T-helper 17 cell (primary cell): ENCODE measurements at places on chromosomes 12 and 14.

GRCh38 chr12:31003861-31004640 lies 69.6 kb upstream of the DDX11 start:
- no peak for DNase-seq

DNA sequence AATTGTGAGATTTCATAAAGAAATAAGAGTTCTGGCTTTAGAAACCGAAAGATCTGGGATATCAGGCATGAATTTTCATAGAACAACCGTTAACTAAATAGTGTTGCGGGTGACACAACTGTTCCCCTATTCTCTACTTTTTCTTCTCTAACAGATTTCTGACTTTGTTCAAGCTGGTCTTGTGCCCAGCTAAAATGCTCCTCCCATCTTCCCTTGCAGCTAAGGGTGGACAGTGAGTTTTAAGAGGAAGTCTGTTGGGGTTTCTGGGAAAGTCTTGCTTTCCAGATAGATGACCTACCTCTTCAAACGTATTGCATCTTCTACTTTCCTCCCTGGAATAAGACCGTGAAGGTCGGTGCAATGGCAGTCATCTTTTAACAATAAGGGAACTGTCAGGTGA lies 18.7 kb downstream of the CCDC63 start:
- no peak for DNase-seq

DNA sequence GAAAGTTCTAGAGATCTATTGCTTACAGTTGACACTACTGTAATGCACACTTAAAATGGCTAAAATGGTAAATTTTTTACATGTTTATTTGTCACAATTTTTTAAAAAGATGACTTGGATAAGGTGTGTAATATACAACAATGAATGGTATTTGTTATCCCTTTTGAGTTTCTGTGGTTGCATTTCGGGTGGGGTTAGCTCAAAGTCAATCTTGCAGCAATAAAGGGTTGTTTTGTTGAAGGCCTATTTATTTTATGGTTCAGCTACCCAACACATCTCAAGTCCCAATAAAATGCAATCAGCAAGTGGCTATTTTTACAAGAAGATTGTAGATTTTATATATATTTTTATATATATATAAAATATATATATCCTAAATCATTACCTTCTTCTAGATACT lies 22.1 kb downstream of the SNRPF start:
- DNase-seq = no peak

DNA sequence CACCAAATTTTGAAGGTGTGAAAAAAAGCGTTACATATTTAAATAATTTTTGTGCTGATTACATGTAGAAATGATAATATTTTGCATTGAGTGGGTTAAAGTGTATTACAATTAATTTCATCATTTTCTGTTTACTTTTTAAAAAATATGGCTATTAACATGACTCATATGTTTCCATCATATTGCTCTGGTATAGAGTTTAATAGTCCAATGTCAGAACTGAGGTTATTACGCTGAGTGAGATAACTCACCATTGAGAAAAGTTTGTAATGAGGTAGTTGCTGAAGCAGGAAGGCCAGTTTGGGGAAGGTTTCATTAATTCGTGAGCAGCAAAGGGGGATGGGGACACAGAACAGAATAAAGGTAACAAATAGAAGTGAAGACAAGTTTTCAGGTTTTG lies 865.7 kb upstream of the MGAT4C start:
- no peak for DNase-seq

DNA sequence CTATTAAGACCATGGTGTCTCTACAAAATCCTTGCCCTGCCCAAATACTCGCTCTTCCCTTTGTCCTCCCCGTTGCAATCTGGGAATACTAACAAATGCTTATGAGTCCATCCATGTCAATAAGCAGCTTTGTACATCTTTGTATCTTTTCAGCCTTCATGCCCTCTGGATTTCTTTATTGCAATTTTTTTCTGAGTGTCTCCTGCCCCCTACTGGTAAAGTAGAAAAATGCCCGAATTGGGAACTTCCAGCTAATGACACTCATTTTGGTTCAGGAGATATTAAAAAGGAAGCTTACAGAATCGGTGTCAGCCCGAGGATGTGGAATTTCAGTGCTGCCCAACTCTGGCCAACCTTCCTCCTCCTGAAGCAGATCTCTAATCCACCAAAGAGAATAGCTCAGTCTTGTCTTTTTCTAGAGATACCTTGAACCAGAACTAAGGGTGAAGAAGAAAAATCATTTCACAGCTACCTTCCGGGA lies 46.0 kb downstream of the SH2B3 start:
- DNase-seq = no peak

DNA sequence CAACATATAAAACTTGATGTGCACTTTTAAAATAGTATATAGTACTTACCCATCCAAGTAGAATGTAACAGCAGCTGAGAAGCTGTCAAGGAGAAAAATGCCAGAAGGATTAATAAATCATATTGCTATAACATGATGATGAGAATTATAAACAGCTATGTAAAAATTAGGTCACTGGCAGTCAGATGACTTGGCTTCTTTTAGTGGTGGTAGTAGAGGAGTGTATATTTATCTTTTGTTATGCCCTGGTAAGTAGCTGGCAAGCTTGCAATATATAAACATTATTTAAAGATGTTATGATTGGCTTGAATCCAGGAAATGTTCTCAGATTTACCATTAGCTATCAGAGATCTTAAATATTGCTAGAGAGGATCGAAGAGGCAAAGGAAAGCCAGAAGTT lies 471.0 kb upstream of the MGAT4C start:
- DNase-seq = no peak

GRCh38 chr12:95990136-95990535 lies 6.0 kb downstream of the HAL start:
- no peak for DNase-seq

- DNase-seq = no peak
Observed at GRCh38 chr14:33833706-33834465, 117.0 kb downstream of the EGLN3 start.

DNA sequence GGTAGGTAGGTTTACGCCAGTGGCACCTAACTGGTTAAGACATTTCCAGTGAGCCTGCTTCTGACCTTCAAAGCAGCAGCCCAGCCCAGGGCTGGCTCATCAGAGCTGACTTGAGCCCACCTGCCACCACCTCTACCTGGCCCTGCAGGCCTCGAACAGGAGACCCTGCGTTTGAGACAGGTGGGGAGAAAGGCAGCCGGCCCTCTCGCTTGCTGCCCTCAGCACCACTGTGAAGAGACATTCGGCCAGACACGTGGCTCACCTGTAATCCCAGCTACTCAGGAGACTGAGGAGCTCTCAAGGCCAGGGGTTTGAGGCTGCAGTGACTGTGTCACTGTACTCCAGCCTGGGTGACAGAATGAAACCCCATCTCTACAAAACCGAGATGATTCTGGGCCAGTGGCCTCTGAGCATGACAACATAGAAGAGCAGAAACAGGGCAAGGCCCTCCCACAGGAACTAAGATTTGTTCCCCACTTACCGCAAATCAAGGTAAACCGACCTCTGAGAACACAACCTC lies 74.2 kb downstream of the TESC start:
- DNase-seq = no peak

GRCh38 chr12:101238306-101238705 lies 28.3 kb upstream of the SLC5A8 start:
- no peak for DNase-seq

DNA sequence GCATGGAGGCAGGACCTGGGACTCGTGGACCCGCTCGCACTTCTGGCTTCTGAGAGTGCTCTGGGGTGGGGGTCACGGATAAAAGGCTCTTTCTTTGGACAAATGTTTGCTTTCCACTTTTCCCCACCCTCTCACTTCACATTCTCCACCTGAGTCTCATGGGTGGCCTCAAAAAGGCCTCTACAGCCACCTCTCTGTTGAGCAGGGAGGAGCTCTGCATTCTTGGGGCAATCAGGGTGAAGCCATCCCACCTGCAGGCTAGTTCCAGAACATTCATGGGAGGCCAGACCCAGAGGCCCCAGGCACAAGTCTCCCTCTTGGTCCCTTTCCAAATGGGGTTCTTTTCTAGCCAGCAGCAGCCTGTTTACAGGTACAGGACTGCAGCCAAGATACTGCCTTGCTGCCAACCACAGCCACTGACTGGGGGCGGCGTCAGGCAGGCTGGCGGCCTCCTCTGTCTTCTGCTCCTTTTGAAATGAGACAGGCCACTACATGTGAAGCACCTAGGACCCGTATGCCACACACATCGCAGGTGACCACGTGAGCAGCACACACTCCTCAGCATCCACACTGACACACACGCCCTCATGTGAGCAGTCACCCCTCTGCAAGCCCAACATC lies 18.2 kb upstream of the CEBPE start:
- DNase-seq = no peak

GRCh38 chr12:42698213-42698612 lies 108.7 kb upstream of the PRICKLE1 start:
- no peak for DNase-seq

DNA sequence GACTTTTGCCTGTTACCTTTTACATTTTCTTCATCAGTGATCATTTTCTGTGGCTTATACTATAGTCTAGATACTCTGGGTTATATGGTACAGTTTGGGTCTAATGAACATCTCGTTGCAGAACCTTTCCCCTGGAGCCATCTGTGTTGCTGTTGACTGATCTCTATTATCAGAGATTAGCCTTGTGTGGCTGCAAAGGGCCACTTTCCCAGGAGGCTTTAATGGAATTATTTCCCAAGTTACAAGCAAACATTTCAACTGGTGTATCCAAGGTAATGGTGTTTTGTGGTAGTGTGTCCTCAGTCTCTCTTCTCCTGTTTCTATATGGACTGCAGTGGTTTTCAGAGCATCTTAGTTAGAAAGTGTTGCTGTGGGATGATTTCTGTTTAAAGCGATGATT lies 25.9 kb downstream of the UTP20 start:
- DNase-seq = no peak

GRCh38 chr12:106984588-106985137 lies 2.3 kb downstream of the MTERF2 start:
- no peak for DNase-seq

DNA sequence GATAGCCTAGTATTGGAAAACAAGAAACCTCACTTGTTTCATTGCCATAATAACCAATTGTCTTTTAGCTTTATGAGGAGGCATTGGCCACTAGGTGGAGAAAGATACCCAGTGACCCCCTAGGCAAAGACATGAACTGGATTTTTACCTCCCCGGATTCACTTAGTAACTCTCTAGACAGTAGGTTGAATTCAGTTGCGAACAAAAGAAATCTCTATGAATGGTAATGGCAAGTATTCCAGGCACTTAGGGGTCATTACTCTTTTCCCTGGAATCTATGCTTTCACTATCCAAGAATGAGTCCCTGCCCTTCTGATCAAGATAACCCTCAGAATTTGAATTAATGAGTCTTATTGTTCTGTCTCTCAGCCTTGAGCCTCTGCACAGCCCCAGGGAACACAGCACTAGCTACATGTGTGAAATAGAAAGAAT lies 29.5 kb upstream of the RHOJ start:
- no peak for DNase-seq

- no peak for DNase-seq
Observed at GRCh38 chr12:2267703-2268470, 215.1 kb downstream of the CACNA1C start.

GRCh38 chr12:101619026-101619786 lies 24.4 kb downstream of the MYBPC1 start:
- no peak for DNase-seq

DNA sequence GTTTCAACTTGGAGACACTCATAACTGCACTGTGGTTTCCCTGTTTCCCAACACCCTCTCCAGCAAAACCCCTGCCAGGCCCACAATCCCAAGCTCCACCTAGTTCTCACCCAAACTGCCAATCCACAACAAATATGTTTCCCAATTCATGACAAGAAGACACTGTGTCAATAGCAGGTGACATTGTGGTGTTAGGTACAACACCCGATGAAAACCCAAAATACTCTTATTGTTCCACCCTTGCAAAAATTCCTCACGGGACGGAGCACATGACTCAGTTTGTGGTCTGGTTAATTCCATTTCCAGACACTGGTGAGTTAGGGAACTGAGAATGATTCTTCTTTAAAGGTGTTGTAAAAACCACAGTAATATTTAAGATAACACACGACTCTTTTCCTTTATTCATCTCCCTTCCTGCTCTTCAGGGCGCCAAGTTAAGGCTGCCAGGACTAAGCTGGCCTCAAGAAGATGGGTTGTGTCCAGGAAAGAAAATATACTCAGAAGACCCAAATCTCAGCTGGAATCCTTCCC lies 735.5 kb downstream of the MED13L start:
- no peak for DNase-seq

DNA sequence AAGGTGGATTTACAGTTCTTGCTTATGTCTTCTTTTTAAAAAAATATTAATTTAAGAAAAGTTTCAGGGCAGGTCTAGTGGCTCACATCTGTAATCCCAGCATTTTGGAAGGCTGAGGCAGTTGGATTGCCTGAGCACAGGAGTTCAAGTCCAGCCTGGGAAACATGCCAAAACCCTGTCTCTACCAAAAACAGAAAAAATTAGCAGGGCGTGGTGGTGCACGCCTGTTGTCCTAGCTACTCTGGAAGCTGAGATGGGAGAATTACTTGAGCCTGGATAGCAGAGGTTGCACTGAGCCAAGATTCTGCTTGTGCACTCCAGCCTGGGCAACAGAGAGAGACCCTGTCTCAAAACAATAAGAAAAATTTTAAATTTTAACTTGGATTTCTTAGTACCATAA lies 5.4 kb upstream of the TAS2R46 start:
- DNase-seq = no peak

- no peak for DNase-seq
Observed at GRCh38 chr12:115095073-115095748, 411.2 kb upstream of the TBX3 start.

DNA sequence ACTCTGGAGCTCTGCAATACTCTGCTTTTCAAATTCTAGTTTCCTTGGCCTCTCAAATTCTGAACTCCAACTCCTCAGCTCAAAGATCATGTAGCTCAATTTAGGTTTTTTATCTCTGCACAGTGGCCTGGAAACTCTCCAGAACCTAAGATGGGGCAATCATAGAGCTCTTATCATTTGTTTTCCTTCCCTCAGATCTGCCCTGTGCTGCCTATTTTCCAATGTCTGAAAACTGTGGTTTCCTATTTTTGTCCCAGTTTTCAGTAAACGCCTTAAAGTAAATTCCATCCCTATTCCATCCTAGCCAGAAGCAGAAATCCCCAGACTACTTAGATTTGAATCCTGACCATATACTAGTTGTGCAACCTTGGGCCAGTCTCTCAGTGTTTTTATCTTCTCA lies 73.2 kb downstream of the CEP83 start:
- DNase-seq = no peak

- DNase-seq = no peak
Observed at GRCh38 chr14:87874676-87875075, 118.3 kb downstream of the GALC start.

GRCh38 chr14:92224358-92224954 lies 98.5 kb upstream of the SLC24A4 start:
- no peak for DNase-seq
